ENCODE measurements at places on chromosomes 12 and 14.

- DNase-seq, result no peak
Observed at GRCh38 chr12:104638218-104638850, 181.6 kb downstream of the CHST11 start.

GRCh38 chr12:105257321-105257728, 21.4 kb upstream of the APPL2 start:
- DNase-seq, result no peak

DNA sequence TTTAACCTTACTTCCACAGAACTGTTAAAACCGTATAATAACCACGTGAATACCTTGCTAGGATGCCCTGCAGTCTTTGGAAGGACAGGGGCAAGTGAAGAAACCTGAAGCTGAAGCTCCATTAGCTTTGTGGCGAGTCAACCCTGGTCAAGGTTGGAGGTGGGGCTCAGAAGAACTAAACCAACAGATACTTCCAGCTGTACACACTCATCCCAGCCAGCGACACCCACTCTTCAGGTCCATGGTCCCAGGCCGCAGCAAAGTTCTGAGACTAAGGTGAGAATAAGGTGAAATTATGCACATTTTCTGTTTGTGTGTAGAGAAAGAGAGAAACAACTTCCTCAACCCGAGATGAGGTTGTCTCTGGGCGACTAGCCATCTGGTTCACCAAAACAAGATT, 77.6 kb downstream of the NTF3 start:
- no peak for DNase-seq

DNA sequence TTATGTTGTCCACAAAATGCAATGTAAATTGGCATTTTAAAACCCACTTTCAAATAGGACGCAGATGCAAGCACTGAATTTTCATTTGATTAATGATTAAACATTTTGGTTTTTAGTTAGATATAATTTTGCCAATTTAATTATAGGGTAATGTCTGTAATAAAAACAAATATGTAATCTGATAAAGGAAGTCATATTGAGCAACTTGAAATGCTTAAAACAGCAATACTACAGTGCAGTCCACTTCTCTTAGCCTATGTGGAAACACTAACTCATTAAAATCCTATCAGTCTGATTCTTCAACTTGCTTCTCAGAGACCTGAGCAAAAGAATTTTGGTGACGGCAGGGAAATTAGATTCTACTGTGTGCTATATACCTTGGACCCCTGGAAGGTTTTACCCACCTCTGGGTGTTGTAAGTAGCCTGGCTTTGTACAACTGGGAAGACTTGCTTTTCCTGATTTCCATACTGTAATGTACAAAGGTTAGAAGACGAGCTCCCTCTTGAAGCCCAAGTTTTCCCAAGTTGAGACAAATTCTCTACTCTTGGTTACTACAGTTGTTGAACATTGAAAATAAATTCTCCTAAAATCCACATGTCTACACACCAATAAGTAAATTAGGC, 4.1 kb downstream of the TRHDE start:
- DNase-seq, result no peak

- no peak for DNase-seq
Observed at GRCh38 chr12:66803930-66804329, 125.1 kb upstream of the GRIP1 start.

GRCh38 chr12:49079793-49080192, 10.0 kb upstream of the RHEBL1 start:
- no peak for DNase-seq
